ENCODE measurements at places on chromosomes 3 and 15.

DNA sequence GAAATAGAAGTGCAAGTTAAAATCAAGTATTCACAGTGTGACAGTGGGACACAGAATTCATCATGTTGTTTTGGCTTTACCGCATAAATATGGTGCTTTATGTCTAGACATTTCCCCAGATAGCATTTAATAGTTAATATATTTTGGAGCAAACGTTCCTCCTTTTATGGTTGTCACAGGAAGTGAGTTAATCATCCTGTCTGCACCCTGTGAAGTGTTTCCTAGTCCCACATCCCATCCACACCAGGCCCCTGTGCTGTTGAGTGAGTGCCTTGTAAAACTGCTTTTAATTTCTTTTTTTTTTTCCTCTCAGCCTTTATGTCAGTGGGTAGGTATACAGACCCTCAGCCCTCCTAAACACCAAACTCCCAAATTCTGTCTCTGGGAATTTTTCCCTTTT lies 393.7 kb downstream of the FEZF2 start:
- DNase-seq: no peak

- DNase-seq: no peak
Observed at GRCh38 chr15:26712335-26712734, 60.5 kb downstream of the GABRB3 start.

- no peak for DNase-seq
Observed at GRCh38 chr3:121696186-121696585, 35.5 kb upstream of the HCLS1 start.

GRCh38 chr3:146308682-146309081 lies 57.8 kb upstream of the PLSCR4 start:
- no peak for DNase-seq

- DNase-seq: no peak
Observed at GRCh38 chr3:54530944-54531343, 396.9 kb downstream of the LRTM1 start.

GRCh38 chr3:11339541-11339940 lies 67.3 kb downstream of the ATG7 start:
- DNase-seq: no peak

GRCh38 chr15:26887926-26888666 lies 21.2 kb downstream of the GABRA5 start:
- no peak for DNase-seq

DNA sequence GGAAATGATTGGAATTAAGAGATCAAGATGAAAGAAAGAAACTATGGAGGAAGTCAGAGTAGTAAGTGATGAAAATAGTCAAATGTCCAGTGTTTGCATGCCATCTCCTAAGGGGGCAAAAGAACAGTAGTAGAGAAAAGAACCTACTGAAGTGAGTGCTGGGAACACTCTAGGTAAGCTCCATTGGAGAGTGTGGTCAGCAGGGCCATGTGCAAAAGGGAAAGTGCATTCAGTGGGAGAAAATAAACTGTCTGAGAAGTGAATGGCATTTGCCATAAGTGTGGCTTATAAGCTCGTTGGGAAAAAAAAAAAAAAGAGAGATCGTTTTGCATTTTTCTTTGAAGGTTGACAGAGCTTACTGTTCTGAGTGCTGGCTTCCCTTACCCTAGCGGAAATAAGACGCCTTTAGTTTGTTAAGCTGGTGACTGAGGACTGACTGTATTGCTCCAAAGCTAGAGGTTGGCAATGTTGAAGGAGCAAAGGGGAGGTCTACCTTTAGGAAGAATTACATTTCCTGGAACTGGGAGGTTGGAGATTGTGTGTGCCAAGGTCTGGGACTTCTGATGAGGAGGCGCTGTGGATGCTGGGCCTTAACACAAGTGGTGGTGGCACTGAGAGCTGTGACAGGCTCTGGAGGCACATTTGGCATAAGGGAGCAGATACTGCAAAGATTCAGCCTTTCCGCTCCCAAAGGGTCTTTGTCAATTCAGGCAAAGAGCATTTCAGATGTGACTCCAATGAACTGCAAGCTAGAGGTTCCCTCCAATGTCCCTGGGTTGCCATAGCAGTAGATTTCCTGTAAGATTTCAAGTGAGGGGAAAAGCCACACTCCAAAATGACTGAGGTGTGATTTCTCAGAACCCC lies 287.8 kb upstream of the SATB1 start:
- DNase-seq: no peak

DNA sequence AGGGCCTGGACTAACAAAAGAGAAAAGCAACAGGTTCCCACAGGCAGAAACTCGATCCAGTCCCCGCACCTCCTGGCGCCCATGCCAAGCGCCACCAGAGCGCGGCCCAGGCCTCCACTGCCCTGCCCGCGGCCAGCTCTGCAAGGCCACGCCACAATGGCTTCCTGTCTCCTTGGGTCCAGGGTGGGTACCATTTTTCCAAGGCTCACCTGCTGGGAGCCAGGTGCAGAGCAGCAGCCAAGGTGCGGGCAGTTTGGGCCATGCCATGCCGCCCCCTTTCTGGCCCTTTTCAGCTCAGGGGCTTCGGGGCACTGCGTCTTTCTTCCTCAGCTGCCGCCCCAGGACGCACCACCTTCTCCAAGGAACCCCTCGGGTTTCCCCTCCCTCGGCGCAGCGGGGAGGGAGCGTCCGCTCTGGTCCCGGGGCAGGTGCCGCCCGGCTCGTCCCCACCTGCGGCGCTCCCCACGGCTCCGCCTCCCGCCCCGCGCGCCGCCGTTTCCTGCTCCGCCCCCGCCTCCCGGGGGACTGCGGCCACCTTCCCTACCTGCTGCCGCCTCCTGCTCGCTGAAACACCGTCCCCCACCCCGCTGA lies at the start of gene ILDR1:
ILDR1 (minus strand) TSS at position 437 of the 591 bp plus-strand sequence; CDS start at position 267, 170 bp downstream.
- no peak for DNase-seq

DNA sequence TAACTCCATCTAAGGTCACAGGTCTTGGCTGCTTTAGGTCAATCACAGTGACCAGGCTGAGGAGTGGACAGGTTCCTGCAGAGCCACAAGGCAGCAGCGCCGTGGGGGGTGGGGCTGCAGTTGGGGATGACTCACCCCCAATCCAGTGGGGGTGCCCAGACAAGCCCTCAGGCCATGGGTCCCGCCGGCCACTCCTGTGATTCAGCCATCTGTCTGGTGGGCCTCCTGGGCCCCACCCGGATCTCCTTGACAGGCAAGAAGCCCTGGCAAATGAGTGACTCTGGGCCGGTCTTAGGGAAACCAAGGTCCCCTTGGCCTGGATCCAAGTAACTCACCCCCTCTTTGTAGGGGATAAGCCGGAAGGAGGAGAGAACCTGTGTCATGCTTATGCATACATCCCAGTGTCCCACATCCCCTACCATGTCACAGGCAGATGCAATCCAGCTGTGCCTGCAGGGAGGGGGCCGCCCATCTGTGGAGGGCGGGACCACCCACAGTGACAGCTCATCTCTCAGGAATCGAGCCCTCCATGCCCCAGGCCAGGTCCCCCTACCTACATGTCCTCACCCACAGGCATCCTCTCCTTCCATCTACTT lies 495 bp upstream of the COL7A1 start:
- DNase-seq: no peak

- DNase-seq: no peak
Observed at GRCh38 chr3:53773611-53774368, 72.4 kb downstream of the CHDH start.

- DNase-seq: no peak
Observed at GRCh38 chr15:31313223-31313622, 13.4 kb upstream of the KLF13 start.

DNA sequence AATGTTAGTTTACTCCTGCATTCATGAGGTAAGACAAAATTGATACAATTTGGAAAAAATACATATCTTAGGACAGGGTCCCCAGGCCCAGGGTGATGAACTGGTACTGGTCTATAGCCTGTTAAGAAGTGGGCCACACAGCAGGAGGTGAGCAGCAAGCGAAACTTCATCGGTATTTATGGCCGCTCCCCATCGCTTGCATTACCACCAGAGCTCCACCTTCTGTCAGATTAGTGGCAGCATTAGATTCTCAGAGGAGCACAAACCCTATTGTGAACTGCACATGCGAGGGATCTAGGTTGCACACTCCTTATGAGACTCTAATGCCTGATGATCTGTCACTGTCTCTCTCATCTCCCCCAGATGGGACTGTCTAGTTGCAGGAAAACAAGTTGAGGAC lies 880.6 kb downstream of the MCTP2 start:
- no peak for DNase-seq

GRCh38 chr3:67290438-67290837 lies 292.3 kb downstream of the KBTBD8 start:
- no peak for DNase-seq

DNA sequence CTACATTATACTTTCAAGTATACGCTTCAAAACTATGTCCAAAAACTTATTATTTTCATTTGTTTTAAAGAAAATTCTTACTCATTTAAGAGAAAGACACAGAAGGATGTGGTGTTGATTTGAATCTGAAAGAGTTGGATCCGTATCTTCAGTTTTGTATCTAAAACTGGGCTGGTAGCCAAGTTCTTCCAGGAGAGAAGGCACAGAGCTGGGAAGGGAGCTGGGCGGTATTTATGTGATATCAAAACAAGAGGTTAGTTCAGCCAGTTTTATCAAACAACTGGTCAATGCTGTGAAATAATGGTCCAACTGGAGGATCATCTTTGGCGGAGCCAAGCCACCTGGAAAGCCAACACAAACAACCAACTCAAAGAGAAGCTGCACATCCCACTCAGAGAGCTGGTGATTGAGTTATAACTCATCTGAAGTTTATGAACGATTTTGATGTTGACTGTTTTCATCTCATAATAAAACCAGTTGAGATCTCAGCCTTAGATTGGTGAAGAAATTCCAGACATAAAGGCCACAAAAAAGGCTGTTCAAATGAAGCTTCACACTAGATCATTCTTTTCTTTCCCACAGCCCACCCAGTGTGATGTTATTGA lies 489.6 kb upstream of the RASGRP1 start:
- DNase-seq: no peak

GRCh38 chr3:14234251-14235002 lies 55.8 kb downstream of the LSM3 start:
- DNase-seq: no peak

DNA sequence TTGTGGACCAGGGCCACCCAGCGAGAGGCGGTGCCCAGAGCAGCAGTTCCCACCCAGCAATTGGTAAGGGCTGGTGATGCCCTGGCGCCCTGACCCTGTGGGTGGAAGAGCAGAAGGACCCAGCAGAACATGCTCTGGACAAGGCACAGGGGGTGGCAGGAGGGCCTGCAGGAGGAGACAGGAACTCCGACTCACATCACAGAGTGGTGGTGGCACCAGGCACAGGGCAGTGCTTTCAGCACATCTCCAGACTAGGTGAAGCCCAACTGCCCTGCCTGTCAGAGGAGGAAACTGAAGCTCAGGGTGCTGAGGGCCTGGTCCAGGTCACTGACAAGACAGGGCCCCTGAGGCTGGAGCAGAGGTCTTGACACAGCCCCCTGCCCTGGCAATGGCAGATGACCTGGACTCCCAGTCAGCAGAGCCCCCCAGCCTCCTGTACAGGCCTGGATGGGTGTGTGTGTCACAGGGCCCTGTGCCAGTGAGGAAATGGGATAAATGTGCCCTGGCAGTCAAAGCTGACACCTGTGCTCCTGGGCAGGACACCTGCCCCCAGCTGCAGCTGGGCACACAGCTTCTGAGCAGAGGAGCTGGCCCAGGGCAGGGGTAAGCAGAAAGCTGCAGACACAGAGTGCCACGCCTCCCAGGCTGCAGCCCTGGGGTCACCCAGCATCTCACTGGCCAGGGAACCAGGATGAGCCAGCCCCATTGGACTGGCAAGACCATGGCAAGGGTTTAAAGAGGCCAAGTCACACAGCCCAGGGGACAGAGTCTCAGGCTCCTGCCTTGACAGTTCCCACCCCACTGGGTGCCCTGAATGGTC lies 11.4 kb downstream of the KLF15 start:
- no peak for DNase-seq

- DNase-seq: no peak
Observed at GRCh38 chr3:42823351-42823750, 14.1 kb downstream of the ACKR2 start.

DNA sequence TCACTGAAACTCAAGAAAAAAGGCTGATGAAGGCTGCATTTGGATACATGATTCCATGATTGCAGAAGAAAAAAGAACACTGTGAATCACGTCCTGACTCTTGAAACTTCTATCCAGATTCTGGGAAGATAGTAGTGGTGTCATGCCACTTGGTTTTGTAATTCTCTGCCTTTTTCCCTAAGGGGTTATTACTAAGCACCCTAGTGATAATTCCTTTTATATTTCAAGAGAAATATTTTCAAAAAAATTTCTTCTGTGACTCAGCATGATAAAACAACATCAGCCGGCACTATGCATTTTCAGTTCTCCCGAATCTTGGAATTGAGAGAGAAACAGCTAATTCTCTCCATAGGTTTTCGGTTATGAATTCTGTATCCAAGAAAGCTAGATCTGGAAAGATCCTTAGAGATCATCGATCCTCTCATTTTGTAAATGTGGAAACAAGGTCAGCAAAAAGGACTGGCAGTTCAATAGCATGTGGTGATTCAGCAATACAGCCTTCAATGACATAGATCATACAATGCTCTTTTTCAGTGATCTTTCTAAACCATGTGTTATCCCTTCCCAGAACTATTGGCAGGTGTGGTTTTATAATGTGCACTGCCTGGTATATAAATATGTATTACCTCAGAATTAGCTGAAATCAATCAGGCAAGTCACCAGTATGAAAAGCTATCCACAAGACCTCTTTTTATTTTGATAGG lies 42.6 kb upstream of the TP63 start:
- DNase-seq: no peak

GRCh38 chr3:150344079-150344759 lies 63.9 kb upstream of the TSC22D2 start:
- no peak for DNase-seq

- DNase-seq: no peak
Observed at GRCh38 chr3:71067977-71068654, 515.4 kb downstream of the FOXP1 start.

DNA sequence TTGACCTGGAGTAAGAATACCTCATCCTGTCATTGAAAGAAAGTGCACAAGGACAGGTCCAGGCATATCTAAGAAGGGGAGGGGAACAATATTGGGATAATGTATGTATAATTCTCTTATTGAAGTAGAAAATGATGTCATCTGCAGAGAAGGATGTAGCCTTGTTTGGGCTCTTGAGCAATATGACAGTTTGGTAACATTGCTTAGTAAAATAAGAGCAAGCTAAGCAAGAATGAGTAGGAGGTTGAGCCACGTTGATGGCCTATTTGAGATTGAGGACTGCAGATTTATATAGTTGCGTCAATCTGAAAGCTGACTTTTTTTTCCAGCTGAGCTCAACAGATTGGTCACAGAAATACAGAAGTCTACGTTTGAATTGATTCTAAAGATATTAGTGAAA lies 145.2 kb downstream of the FILIP1L start:
- no peak for DNase-seq

- no peak for DNase-seq
Observed at GRCh38 chr15:64842096-64842939, 603 bp downstream of the PLEKHO2 start.

- peak; percentile 97 for DNase-seq
Observed at GRCh38 chr15:63188926-63189871, at the start of gene RAB8B. RAB8B (plus strand) TSS chr15:63189606; CDS start chr15:63189625, 19 bp downstream.

DNA sequence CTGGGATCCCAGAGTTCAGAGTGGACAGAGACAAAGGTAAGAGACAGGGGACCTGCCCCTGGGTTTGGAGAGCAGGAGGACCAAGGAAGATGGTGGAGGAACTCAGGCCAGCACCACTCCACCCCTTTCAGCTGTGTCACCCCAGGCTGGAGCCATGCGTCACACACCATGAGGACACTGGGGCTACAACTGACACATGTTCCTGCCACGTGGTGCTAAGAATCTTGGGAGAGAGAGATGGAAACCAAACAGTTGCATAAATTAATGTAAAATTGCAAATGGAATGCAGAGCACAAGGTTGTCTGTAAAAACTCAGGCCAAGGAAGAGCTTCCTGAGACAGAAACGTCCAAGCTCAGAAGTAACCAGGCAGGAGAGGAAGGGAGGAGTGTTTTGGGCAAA lies 22.7 kb upstream of the VPS33B start:
- DNase-seq: no peak

GRCh38 chr15:32873284-32874114 lies 155.7 kb downstream of the GREM1 start:
- no peak for DNase-seq
